NCI-H345 (cell line): ENCODE measurements at places on chromosomes 1 and 21.

- peak; percentile 72 for DNase-seq
Observed at GRCh38 chr1:155044812-155045657, 6.1 kb upstream of the ADAM15 start.

- no peak for DNase-seq
Observed at GRCh38 chr1:2323451-2323974, 67.8 kb downstream of the MORN1 start.

DNA sequence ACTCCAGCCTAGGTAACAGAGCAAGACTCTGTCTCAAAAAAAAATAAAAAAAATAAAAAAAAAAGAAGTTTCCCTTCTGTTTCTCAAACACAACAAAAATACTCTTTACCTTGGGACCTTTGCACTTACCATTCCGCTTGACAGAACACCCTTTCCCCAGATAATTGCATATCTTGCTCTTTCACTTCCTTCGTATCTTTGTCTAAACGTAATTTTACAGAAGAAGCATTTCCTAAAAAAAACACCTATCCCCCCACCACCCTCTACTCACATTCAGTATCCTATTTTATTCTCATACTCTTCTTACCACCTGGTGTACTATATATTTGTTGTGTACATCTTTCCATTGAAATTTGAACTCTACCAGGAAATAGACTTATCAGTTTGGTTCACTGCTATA, 32.7 kb downstream of the ASH1L start:
- DNase-seq, result no peak

GRCh38 chr21:29938776-29939103, 1.1 kb downstream of the GRIK1 start:
- DNase-seq, result no peak

DNA sequence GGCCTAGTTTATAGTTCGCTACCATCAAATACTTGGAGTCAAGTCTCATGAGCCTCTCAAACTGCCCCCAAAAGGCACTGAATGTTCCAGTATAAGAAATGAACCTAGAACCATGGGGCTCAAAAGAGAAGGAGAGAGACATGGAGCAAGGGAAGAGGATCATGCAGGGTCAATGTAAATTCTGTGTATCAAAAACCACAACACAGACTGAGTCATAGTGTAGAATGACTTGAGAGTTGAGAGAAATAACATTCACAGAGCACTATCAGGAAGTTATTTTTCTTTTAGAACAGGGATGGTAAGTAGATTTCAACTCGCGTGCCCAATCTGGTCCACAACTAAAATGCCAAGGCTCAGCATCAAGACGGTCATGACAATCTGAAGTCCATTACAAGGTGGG, 59.8 kb downstream of the GNG12 start:
- DNase-seq, result no peak

GRCh38 chr1:203239526-203240305, 10.2 kb upstream of the CHIT1 start:
- DNase-seq, result no peak

DNA sequence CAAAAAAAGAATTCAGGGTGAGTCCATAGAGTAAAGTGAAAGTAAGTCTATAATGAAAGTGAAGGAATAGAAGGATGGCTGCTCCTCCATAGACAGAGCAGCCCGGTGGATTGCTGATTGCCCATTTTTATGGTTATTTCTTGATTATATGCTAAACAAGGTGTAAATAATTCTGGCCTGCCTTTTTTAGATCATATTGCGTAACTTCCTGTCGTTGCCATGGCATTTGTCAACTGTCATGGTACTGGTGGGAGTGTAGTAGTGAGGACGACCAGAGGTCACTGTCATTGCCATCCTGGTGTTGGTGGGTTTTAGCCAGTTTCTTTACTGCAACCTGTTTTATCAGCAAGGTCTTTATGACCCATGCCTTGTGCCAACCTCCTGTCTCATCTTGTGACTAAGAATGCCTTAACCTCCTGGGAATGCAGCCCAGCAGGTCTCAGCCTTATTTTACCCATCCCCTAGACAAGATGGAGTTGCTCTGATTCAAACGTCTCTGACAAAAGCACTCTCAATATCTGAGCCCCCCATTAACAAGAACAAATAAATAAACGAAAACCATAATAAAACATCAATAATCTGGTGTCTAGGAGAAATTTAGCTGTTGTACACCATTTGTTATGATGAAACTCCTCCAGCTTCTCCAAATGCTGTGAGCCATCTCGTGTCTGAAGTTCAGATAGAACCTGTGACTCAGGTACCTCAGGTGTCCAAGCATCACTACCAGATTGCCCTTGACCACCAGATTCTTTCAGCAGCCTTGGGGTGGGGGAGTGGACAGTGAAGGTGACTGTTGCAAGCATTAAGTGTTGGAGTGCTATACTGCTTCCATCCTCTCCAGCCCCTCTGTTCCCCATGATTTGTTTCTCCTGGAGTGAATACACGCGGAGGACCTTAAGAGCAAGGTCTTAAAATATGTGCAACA, 36.0 kb downstream of the EBNA1BP2 start:
- no peak for DNase-seq

DNA sequence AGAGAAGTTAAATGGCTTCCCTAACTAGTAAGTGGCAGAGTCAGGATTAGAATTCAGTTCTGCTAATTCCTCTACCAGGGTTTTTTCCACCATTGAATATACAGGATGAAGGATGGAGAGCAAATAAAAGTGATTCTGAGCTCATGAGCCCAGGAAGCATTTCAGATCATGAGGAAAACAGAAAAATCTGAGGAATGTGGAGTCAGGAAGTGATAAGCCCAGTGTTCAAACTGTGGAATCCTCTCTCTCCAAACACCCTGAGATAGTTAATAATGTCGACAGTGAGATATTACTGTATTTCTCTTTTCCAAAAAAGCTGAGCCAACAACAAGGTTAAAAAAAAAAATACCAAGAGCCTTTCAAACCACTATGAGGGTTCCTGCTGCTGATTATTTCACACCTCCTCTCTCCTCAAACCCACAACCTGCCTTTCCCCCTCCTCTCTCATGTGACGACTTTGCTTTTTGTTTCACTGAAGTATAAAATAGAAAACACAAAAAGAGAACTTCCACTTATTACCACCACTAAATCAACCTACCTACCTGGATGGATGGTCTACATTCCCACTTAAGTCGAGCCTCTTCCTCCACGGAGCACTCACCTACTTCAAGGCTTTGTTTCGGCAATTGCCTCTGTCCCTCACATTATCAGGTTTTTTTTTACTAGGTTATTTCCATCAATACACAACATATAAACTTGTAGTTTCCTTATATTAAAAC, 8.9 kb downstream of the SLAMF1 start:
- DNase-seq, result no peak

GRCh38 chr1:27102707-27103468, 52.0 kb downstream of the SLC9A1 start:
- peak; percentile 52 for DNase-seq

DNA sequence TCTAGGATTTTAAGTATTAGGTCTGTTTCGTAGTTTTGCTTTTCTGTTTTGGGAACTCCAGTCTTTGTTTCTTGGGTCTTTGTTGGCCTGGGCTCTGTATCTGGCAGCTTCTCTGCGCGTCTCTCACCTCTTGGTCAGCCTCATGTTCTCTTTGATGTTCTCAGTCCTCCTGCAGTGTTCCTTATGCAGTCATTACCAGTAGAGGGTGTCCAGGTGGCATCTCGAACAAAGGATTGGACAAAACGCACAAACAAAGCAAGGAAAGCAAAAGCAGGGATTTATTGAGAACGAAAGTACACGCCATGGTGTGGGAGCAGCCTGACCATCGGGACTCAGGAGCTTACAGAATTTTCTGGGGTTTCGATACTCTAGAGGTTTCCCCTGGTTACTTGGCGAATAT, 133.7 kb upstream of the COL6A1 start:
- DNase-seq, result no peak

DNA sequence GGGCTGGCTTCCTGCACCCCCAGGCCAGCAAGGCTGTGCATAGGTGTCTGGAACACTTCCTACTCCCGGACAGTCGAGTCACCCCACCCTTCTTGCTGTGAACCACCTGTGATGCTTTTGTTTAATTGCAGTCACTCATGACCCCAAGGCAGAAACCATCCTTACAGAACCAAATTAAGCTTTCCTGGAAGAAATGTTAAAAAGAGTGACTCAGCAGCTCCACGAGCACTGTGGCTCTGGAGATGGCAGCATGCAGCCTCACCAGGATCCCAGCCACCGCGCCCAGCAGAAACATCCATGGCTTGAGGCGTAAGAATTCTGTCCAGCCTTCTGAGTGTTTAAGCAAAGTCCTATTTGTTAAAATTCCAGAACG, 28.8 kb downstream of the SNAP47 start:
- DNase-seq, result no peak

DNA sequence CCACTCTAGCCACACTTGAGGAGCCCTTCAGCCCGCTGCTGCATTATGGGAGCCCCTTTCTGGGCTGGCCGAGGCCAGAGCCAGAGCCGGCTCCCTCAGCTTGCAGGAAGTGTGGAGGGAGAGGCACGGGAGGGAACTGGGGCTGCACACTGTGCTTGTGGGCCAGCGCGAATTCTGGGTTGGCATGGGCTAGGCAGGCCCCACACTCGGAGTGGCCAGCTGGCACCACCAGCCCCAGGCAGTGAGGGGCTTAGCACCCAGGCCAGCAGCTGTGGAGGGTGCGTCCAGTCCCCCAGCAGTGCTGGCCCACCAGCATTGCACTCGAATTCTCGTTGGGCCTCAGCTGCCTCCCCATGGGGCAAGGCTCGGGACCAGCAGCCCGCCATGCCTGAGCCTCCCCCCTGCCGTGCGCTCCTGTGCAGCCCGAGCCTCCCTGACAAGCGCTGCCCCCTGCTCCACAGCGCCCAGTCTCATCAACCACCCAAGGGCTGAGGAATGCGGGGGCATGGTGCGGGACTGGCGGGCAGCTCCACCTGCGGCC, 785.9 kb upstream of the TPTE start:
- DNase-seq, result no peak

- DNase-seq, result no peak
Observed at GRCh38 chr1:35085421-35085820, 6.2 kb downstream of the ZMYM1 start.

DNA sequence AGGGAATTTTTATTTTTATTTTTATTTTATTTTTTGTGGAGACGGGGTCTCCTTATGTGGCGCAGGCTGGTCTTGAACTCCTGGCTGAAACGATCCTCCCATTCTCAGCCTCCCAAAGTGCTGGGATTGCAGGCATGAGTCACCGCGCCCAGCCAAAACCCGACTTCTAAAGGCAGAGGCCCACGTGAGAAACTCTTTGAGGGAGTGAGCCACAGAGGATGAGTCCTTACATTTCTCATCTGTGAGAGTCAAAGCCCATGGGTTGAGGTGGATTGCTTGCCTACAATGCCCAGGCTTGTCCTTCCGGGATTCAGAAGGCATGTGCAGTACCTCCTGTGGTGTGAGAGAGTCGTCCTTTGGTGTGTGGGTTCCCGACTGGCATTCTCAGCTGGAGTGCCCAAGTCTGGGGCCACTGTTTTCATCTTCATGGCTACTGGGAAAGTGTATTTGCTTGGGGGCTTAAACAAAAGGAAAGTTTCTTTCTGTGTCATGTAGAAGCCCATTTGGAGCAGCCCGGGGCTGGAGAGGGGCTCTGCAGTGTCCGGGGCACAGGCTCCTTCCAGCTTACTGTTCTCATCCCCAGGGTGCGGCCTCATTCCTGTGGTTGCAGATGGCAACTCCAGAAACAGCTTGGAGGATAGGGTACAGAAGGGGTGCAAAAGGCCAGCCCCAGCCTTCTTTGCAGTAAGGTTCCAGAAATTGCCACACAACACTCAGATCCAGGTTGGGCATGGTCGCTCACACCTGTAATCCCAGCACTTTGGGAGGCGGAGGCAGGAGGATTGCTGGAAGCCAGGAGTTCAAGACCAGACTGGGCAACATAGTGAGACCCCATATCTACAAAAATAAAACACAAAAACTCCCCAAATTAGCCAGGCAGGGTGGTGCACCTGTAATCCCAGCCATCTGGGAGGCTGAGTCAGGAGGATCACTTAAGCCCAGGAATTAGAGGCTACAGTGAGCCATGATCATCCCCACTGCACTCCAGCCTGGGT, 29.4 kb upstream of the CSF3R start:
- no peak for DNase-seq

GRCh38 chr1:218339267-218339831, 5.8 kb upstream of the TGFB2 start:
- peak; percentile 34 for DNase-seq

- DNase-seq, result no peak
Observed at GRCh38 chr1:13996334-13996733, 296.3 kb downstream of the PRDM2 start.

GRCh38 chr1:230570724-230571360, 71.4 kb upstream of the COG2 start:
- no peak for DNase-seq

DNA sequence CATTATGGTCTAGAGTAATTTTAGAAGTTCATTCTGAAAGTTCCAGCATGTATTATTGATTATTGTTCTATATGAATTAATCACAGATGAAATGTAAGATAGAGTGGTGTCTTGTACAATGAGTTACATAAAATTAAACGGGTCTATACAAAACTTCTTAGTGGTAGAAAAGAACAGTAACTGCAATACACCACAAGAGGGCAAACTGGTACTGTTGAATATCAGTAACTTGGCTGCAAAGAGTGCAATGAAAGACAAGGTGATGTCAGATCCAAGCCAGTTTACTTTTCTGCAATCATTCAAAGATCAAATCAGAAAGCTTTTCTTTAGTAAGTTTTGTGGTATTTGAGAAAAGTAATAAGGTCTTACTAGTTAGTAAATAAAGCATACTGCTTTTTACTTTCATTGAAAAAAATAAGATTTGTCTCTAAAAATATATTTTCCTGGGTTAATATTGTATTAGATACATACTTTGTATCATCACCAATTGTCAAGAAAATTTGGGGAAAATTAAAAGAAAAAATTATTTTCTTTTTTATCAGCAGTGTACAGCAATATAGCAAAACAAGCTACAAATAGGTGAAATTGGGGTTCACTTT, 66.4 kb upstream of the BTG3 start:
- peak; percentile 79 for DNase-seq

GRCh38 chr1:205344066-205344928, 12.4 kb downstream of the KLHDC8A start:
- peak; percentile 50 for DNase-seq

GRCh38 chr1:170367615-170368014, 164.4 kb upstream of the GORAB start:
- DNase-seq, result no peak

DNA sequence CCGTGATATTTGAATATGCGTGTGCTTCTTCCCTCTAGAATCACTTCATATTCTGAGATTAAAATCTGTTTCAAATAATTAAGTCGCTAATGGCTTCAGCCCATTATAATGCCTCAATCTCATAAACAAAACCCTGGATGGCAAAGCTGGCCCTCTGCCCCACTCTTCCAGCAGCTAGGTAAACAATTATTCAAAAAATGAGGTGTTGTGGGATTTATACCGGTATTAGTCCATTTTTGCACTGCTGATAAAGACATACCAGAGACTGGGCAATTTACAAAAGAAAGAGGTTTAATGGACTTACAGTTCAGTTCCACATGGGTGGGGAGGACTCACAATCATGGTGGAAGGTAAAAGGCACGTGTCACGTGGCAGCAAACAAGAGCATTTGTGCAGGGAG, 510.4 kb upstream of the ADGRL2 start:
- DNase-seq, result no peak

- DNase-seq, result no peak
Observed at GRCh38 chr1:157189096-157189495, 50.9 kb upstream of the ETV3 start.
